ENCODE measurements at places on chromosomes 4 and X.

DNA sequence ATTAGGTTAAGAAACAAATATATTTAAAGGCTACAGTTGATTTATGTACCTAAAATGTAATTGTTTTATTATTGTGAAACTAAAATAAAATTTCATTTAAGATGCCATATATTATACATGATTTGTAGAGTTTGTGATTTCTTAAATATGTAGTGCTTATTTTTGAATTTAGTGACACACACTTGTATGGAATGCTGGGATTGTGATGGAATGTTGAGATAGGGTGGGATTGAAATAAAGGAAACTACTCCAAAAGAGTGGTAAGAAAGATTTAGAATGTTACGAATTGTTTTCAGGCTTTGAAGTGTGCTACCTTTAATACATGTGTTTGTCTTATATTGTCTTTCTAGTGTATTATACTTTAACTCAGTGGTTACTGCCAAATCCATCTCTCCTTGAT is 330.3 kb upstream of the PITX2 start:
- no peak for DNase-seq

GRCh38 chr4:16745887-16746286 is 152.6 kb downstream of the LDB2 start:
- no peak for DNase-seq

DNA sequence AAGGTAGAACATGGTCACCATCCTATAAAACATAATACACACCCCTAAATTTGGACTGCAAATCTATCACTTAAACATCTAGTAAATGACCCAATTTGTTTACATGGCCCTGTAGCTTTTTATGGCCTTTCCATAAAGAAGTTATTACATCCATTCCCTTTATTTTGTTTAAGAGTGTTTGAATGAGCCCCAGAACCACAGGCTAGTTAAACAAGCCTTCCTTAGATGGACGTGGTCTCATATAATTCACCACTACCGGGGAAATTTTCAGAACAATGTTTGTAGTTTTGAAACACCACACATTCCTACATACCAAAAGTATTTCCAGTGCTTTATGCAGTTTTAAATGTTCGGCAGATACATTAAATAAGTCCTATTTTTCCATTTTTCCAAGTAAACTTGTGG is 12.3 kb downstream of the PDGFC start:
- DNase-seq: no peak

DNA sequence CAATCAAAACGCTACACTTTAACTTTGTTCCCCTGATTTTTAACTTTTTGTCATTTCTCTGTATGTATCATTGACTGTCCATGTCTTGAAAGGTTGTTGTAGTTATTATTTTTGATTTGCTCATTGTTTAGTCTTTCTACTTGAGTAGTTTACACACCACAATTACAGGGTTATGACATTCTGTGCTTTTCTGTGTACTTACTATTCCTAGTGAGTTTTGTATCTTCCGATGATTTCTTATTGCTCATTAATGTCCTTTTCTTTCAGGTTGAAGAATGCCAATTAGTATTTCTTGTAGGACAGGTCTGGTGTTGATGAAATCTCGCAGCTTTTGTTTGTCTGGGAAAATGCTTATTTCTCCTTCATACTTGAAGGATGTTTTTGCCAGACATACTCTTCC is 89.2 kb upstream of the SH3RF1 start:
- DNase-seq: no peak

DNA sequence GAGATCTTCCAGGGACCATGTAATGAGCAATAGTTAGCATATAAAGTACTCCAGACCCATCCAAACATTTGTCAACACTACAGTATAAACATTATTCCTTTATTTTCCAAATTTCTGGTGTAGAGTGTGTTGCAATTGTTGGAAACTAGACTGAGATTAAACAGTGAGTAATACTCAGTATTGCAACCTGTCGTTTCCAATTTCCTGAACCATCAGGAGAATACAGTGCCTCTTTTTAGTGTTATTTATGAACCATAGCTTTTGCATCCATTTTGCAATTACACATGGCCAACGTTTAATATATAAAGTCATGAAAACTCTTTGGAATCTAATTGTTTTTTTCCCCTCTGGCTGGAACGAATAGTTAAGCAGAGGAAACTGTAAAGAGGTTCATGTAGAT is 58.3 kb upstream of the DHRSX start:
- DNase-seq: no peak

- DNase-seq: no peak
Measured at GRCh38 chr4:179768996-179769395, 2326.8 kb upstream of the AGA start.

GRCh38 chr4:145481164-145481941 is at the start of gene SMAD1:
Gene SMAD1, plus strand, starts transcription at chr4:145481853. Its CDS starts 32,761 bp downstream, at chr4:145514614.
- DNase-seq: peak; percentile 94

GRCh38 chr4:112266823-112267222 is 18.9 kb downstream of the TIFA start:
- no peak for DNase-seq

DNA sequence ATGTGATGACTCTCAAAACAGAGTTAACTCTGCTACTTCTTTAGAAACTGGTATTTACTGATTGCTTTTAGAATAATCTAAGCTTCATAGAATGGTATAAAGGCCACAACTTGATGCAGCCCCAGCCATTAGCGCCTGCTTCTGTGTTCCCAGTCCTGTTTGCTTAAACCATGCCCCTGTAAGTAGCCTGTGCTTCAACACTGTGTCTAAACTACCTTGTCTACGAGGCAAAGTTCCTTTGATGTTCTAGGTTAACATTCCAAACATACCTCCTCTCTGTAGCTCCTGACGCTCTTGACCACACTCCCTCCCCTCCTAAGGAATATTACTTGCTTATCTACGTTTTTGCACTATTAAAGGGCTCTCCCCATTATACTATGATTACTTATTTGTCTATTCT is 352.5 kb upstream of the ADGRL3 start:
- DNase-seq: no peak

- no peak for DNase-seq
Measured at GRCh38 chr4:8378101-8378724, 62.3 kb downstream of the ACOX3 start.

DNA sequence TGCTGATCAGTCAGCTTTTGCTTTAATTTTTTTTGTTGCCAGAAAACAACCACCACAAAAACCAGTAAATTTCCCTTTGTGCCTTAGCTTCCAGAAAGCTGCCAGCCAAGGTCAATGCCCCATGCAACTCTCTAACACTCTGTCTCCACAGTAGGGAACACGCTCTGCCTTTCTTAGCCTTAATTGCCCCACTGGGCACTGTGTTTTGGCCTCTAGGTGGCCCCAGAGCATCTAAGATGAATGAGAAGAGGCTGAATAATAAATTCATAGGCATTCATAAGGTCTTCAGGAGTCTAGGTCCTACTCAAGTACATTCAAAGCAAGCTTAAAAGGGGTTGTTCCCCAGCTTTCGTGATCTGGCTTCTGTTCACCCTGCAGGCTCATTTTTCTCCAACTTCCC is 57.7 kb upstream of the PASD1 start:
- no peak for DNase-seq
